Urinary bladder (tissue), 4 donors: ENCODE measurements at places on chromosomes 16 and 17.

DNA sequence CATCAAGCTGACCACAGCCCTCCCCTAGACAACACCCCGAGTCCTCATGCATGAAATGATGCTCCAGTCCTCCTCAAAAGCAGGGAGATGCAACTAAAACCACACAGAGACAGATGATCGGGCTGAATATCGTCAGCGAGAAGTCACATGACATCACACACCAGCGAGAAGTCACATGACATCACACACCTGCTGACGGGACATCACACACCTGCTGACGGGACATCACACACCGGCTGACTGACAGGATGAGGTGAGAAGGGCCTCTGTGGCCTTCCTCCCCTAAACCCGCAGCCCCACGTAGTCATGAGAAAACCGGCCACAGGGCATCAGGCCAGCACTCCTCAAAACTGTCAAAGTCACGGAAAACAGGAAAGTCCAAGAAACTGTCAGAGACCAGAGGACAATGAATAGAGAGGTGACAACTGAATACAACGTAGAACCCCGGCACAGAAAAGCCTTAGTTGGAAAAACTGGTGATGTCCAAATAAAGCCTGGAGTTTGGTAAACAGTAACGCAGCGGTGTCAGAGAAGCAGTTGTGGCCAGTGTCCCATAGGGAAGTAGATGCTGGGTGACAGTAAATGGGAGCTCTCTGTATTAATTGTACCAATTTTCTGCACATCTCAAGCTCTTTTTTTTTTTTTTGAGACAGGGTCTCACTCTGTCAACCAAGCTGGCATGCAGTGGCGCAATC lies 14.3 kb downstream of the LITAF start:
- DNase-seq: no peak

DNA sequence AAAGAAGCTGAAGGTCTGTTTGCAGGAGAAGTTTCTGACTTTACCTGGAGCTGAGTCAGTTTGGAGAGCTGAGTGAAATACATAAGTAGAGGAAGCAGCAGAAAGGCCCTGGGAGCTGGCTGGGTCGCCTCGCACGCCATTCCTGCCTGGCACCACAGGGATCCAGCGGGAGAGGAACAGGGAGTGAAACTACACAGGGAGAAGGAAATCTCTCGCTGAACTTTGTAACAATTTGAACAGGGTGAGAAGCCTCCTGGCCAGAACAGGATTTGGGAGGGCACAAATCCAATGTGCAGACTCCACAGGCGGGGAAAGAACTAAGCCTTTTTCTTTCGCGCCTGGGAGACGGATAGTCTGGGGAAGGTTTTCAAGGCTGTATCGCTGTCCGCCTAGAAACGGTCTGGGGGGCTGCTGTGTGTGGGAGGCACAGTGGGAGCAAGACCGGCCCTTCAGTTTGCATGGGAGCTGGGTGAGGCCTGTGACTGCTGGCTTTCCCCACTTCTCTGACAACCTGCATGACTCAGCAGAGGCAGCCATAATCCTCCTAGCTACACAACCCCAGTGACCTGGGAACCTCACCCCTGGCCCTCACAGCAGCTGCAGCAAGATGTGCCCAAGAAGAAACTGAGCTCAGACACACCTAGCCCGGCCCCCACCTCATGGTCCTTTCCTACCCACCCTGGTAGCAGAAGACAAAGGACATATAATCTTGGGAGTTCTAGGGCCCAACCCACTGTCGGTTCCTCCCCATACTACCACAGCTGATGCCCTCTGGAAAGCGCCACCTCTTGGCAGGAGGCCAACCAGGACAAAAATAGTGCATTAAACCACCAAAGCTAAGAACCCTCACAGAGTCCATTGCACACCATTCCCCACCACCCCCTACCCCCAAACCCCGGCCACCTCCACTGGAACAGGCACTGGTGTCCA lies 778.6 kb downstream of the KCNJ2 start:
- no peak for DNase-seq

DNA sequence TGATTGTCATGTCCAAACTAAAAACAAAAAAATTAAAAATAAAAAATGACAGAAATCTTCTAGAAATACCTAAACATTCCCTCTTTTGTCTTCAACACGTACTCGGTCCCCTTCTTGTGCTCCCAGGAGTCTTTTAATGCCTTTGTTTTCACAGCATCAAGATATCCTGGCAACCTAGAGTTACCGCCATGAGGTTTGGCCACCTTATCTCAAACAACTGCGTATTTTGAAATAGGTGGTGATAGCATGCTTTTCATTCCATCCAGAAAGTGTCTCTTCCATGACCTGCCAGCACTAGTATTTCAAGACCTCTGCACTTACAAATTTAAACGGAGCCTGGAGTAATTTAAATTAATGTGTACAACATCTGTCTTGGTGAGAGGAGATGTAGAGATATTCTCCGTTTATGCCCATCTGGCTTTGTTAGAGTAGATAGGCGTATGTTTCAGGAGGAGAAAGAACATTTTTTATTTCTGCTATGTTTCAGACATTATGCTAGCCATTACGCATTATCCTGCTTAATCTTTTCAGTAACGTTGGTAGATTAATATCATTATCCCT lies 42.0 kb downstream of the RBFOX1 start:
- DNase-seq: no peak

- no peak for DNase-seq
These were observed at the start of gene SPEM1 for GRCh38 chr17:7419819-7420610. Gene SPEM1 (plus strand): TSS chr17:7420324. CDS start chr17:7420385, 61 bp downstream.

DNA sequence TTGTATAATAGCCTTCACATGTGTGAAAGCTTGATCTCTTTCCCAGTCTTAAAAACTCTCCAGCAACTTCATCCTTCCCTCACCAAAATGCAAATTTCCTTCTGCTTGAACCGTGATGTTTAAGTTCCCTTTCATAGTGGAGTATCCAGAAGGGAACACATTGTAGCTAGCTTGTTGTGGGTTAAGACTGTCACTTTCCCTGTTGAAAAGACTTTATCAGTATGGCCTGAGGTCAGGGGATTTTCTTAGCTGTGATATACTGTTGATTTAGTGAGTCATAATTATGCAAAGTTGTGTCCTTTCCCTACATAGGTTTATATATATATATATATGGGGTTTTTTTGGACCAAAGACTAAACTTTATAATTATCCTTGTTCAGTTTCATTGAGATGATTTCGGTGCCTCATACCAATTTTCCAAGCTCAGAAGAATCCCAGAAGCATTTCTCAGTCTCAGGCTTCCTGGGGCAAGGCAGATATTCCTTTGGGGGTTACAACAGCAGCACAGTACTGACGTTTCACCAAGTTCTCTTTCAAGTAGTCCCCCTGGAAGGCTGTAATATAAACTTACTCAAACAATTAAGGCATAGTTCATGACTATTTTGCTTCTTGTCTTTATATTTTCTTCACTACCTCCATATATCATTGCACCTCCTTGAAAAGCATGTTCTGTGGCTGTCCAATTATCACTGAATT lies 35.7 kb downstream of the ESRP2 start:
- no peak for DNase-seq

DNA sequence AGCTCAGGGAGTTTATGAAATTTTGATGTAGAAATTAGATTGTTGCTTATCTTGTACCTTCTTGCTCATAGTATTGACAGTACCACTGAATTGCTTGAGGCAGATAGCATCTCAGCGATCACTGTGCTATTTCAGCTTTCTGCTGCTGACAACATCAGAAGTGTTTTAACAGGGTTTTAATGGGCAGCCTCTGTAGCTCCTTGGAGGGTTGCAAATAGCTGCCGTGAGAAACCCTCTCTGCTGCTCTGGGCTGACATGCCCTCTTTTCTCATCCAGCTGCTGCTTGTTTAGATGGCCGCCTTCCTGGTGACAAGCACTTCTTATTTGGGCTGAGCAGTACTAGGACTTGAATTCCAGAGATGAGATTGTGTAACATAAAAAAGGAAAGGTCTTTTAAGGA lies 180.2 kb upstream of the TBX2 start:
- DNase-seq: no peak

DNA sequence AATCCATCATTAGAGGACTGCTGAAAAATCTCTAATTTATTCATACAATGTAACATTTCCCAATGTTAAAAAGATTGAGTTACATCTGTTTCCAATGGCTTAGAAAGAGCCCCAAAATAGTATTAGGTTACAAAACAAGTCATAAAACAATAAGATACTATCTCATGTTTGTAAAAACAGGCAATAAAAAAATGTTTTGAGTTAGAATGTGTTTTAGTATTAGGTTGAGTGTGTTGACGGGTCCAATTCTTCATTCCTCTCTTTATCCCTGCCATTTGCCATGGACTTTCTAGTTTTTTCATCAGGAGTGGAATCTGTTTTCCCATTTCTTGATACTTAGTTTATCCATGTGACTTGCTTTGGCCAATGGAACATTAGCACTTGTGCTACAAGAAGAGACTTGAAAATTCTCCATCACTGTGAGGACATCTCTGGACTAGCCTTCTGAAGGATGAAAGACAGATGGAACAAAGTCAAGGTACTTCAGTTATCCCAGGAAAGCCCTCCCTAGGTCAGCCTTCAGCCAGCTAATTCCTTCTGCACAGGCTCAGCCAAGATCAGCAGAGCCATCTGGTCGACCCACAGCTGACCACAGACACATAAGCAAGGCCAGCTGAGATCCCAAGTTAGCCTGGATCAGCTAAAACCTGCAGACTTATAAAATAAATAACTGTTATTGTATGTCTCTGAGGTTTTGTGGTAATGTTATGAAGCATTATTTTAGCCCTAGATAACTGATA lies 83.3 kb downstream of the HS3ST3A1 start:
- DNase-seq: no peak

- no peak for DNase-seq
These were observed 1.2 kb upstream of the PFN1 start for GRCh38 chr17:4949321-4950074.

DNA sequence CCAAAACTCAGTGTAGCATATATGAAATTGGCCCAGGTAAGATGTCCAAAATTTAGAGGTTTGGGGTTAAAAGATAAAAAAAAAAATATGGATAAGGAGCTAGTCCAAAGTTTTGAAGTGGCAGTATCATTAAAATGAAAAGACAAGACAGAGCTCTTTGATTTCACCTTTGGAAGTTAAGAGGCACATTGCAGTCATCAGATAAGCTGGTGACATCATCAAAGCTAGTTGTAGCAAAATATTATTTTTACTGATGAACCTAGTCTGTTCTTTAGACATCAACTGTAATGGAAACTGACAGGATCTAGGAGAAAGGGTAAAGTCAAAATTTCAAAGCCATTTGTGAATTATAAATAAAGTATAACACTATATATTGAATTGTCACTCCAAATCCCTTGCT lies 603.7 kb upstream of the CDH8 start:
- no peak for DNase-seq

GRCh38 chr16:84785843-84786581 lies 33.8 kb upstream of the CRISPLD2 start:
- DNase-seq: no peak

GRCh38 chr16:83197450-83197849 lies 570.7 kb downstream of the CDH13 start:
- no peak for DNase-seq

GRCh38 chr17:43126911-43127290 lies 1.7 kb upstream of the BRCA1 start:
- no peak for DNase-seq

DNA sequence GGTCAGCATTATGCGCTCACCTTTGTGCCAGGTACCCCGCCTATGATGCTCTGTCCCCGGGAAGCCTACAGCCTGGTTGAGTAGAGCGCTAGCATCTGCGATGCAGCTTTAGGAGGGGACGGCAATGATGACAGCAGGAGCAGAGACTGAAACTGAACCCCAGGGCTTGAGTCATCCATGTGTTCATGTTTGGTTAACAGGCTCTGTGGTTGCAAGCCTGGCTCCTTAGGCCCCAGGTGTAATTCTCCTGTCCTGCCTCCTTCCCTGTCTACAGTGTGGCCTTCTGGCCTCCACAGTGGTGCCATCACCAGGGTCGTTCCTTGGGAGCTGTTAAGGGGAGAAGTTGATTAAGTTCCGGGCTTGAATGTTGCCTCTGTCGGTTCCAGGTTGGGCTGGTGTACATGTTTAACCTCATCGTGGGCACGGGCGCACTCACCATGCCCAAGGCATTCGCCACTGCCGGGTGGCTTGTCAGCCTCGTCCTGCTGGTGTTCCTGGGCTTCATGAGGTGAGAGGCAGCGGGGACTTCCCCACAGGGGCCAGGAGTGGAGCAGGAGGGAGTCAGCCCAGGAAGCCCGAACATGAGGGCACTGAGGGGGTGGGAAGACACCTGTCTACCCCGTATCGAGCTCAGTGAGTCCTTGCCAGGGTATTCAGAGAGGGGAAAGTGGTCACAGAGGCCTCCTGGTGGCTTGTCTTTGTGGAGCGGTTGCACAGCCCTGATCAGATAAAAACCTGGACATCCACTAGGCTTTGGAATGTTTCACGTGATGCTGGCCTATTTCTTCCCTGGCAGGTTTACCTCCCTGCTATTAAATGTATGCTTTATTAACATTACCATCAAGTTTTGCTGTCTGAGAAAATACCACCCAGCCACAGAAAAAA lies 9.2 kb upstream of the NAT9 start:
- no peak for DNase-seq

DNA sequence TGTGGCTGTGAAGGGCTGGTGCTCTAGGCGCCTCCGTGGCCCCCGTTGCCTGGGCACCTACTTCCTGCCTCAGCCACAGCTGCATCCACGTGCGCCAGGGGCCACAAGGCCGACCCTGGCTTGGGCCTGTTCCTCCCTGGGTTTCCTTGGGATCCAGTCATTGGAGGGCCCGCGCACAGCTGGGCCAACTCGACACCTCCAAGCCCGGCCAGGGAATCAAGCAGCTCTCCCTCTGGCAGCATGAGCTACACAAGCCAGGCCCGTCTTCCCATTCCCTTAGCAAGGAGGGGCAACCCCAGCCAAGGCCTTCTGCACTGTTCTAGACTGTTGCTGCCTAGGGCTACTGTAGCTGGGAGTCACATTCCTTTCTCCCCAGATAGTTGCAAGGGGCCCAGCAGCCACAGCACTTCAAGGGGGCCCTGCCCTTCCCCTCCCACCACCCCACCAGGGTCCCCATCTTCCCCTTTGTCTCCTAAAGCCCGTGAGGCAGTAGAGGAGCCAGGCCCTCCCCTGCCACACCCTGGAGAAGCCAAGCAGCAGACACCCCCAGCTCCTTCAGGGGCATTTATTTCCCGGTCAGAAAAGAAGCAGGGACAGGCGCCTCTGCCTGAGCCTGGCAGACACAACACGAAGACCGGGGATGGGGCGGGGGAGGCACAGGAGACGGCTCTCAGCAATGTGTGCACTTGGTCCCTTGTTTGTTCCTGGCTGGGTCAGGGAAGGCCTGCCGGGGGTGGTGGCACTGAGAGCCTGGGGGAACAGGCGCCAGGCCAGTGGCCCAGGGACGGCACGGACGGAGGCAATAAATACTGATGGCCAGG lies 3.8 kb downstream of the ARHGDIA start:
- no peak for DNase-seq

GRCh38 chr16:19874026-19874425 lies 10.6 kb downstream of the GPRC5B start:
- DNase-seq: no peak

GRCh38 chr16:626787-627453 lies 3.9 kb upstream of the WFIKKN1 start:
- DNase-seq: no peak

GRCh38 chr17:56489980-56490379 lies 103.5 kb upstream of the NOG start:
- DNase-seq: no peak

- no peak for DNase-seq
These were observed 23.8 kb upstream of the LYRM9 start for GRCh38 chr17:27917000-27917399.

GRCh38 chr16:48526058-48526957 lies 83.7 kb downstream of the N4BP1 start:
- DNase-seq: no peak

- DNase-seq: no peak
These were observed 78.9 kb downstream of the CNGB1 start for GRCh38 chr16:57892041-57892440.
